ENCODE measurements at places on chromosomes 7 and 10.

GRCh38 chr10:70350501-70350900 lies 31.9 kb downstream of the LRRC20 start:
- DNase-seq, result no peak

DNA sequence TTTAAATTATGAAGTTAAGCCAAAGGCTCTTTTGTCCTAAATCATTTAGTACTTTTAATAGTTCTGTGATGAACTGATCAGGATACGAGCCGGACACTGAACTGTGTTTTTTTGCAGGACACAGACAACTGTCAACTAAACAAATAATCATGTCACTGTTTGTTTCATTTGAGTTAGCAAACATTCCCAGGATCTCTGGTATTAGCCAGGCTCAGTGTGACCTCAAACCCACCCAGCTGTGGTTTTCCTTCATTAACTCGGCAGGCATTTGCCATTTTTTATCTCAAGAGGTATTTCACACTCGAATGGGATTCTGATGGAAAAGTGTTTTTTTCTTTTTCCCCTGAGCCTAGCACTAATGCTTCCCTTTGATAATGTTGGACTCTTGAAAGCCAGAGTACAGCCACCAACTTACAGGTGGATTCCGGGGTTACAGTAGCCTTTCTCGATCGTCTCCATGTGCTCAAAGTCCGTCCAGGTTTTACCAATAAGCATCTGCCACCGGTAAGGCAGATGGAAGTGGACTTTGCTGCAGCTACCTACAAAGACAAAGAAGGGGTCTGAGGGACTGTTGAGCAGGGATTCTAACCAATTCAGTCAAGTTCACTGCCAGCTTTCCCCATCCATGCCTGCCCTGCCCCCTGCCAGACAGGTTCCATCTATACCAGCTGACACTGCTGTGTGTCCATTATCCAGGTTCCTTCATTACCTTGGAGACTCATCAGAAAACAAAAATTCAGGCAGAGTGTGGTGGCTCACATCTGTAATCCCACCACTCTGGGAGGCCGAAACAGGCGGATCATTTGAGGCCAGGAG lies 33.4 kb downstream of the ZC3HAV1 start:
- no peak for DNase-seq

GRCh38 chr10:119314061-119314460 lies 106.7 kb downstream of the GRK5 start:
- DNase-seq, result no peak

DNA sequence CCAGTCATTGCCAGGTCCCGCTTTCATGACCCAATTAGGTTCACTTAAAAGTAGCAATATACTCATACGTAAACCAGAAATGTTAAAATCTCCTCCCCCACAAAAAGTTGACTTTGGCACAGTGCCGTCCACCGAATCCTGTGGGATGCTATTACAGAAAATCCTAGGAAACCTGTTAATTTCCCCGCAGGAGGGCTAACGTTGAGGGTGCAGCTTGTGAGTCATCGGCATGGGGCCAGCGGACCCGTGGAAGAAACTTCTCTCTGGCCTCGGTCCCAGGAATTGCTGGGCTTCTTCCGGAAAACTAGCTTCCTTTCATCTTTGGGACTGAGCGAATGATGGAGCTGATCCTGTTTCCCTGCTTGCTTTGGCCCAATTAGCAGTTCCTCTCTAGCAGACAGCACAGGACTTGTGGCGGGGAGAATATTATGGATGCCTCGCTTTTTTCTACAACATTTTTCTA lies 13.5 kb downstream of the CRYGN start:
- DNase-seq, result no peak

- peak; percentile 28 for DNase-seq
These were observed 138.2 kb upstream of the MKLN1 start for GRCh38 chr7:131189488-131189887.

DNA sequence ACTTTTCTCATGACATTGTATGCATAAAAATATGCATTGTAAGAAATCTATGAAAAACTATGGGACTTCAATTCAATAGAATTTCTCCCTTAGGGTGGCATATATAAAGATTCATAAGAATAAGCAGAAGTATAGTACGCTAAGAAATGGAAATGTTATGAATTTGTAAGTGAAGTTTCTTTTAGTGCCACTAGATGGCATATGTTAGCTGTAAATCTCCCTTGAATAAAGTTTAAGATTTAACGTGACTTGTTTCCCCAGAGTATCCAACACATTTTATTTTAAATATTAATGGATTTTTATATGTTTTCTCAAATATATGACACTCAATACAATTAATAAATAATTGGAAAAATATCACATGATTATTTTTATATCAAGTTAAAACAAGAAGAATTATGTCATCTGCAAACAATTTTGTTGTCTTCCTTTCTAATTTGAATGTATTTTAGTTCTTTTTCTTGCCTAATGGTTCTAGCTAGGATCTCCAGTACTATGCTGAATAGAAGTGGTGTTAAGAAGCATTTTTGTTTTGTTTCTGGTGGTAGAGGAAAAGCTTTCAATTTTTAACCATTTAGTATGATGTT lies 287.2 kb downstream of the HGF start:
- DNase-seq, result peak; percentile 1

All from activated CD4-positive, alpha-beta T cell treated with anti-CD3 and anti-CD28 coated beads, Interleukin-2, Interleukin-4, amounts not matched to agents 100 ng/mL and 50 ng/mL, durations not matched to agents 16 hours and 8 hours (primary cell).